NCI-H524 (cell line): ENCODE measurements at places on chromosomes 5 and 9.

DNA sequence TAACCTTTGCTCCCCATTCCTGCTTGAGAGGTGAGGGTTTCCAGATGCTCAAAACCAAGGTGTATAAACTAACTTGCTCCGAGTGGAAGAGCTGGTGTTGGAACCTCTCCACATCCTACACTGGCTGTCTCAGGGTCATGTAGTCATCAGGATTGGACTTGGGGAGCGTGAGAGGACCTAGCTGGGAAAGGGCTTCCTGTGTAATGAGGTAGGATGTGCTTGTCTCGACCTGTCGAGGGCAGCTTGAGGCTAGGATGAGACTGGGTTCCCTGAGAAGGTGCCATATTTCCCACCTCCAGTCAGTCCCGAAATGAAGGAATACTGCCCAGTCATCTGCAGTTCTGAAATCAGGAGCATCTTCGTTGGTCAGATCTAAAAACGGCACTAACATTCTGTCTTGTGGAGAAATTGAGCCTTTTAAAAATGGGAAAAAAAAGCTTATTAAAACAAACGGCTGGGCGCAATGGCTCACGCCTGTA is 1.3 kb downstream of the CCNI2 start:
- DNase-seq = no peak

- no peak for DNase-seq
Measured at GRCh38 chr9:78599926-78600325, 303.0 kb downstream of the PSAT1 start.

DNA sequence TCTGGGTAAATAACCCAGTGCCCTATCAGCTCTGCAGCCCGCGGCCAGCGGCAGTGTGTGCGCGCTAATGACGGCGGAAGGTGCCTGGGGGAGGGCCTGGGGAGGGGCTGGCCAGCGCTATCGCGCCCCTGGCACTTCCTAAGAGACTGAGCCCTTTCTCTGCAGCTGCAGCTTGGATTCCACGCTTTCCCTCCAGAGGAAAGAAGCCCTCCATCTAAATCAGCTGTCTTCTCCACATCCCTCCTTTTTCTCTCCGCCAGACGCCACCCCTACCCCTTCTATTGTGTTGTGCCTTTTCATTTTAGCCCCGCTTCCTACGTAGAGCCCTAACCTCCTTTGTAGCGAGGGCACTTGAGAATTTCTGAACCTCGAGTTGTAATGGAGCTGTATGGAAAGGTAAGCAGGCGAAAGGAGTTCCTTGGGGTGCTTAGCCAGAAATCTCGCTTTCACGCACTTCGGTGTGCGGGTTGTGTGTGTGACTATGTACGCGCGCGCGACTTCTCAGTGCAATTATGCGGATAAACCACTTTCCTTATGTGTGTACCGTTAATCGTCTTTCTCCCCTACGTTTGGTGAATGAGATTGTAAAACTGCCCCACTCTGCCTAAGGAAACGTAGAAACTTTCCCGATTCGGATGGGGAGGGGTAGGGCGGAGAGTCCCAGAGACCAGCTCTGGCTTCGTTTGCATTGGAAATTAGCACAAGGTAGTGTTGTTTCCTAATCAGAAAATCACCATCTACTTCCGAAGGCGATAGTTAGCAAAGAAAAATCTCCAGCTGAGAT is 664 bp upstream of the RAB3C start:
- peak; percentile 25 for DNase-seq

- DNase-seq = no peak
Measured at GRCh38 chr9:128208946-128209669, 5.9 kb downstream of the DNM1 start.

- no peak for DNase-seq
Measured at GRCh38 chr5:149456597-149457392, 77.7 kb upstream of the IL17B start.

GRCh38 chr5:78610163-78610583 is 38.4 kb downstream of the LHFPL2 start:
- no peak for DNase-seq

GRCh38 chr9:98576354-98576753 is 132.4 kb downstream of the GABBR2 start:
- DNase-seq = no peak

- DNase-seq = no peak
Measured at GRCh38 chr5:131541762-131542161, 93.3 kb downstream of the RAPGEF6 start.

DNA sequence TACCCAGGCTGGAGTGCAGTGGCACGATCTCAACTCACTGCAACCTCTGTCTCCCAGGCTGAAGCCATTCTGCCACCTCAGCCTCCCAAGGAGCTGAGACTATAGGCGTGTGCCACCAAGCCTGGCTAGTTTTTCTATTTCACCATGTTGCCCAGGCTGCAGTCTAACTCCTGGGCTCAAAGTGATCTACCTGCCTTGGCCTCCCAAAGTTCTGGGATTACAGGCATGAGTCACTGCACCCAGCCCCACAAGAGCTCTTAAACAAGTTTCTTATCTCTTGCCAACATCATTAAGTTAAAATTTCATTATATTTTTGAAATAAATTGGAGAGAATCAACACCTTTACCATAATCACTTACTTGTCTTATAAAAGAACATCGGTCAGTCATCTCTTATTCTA is 280.3 kb downstream of the ARHGEF28 start:
- DNase-seq = no peak

DNA sequence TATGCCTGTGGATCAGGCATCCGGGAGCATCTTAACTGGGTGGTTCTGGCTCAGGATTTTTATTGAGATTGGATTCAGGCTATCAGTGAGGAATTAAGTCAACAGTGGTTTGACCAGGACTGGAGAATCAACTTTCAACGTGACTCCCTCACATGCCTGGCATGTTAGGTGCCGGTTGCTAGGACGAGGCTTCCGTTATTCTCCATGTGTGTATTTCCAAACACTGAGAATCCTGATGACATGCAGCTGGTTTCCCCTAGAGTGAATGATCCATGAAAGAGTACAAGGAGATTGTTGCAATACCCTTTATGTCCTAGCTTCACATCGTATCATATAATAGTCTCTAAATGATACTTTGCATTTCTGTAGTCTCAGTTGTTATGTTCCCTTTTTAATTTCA is 529.2 kb downstream of the ANXA1 start:
- DNase-seq = no peak

DNA sequence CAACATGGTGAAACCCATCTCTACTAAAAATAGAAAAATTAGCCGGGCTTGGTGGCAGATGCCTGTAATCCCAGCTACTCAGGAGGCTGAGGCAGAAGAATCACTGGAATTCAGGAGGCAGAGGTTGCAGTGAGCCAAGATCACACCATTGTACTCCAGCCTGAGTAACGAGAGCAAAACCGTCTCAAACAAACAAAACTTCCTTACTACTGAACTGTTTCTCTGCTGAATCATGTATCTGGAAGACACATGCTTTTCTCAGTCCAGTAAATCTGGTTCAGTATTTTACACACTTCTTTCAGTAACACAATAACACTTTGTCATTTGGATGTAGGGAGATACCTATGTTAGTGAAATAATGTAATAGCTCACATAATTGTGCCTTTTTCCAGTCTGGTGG is 7.9 kb downstream of the TRMT10B start:
- DNase-seq = no peak

- DNase-seq = no peak
Measured at GRCh38 chr5:154236536-154237375, 46.2 kb downstream of the GALNT10 start.

DNA sequence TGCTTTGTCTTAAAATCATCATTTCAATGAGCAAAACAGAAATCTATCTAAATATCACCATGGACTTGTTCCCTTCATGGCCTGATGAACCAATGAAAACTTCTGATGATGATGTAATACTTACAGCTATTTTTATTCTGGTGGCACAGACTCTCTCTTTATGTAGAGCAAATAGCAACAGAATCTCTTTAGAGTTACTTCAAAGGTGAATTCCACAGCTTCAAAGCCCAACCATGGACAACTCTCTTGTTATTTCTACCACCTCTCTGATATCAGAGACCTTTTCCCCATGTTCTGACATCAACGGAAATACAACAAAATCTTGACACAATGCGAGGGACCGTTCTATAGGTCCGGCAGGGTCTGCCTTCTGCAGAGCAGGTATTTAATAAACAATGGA is 70.1 kb downstream of the RETREG1 start:
- DNase-seq = no peak

DNA sequence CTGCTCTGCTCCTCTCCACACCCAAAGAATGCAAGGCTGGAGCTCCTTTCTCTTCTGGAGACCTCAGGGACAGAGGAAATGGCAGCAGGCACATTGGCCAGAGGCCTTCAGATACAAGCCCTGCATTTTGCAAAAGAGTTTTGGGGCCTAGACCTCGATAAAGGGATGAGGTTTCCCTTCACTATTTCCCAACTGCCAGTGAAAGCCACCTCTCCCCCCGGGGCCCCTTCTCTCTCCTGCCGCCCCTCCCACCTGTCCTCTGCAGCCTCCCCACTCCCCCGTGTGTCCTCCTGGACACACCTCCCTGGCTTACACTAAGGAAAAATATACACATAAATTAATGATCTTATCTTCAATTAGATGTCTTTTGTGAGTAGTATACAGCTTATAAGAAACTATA is 21.3 kb upstream of the LMNB1 start:
- no peak for DNase-seq

DNA sequence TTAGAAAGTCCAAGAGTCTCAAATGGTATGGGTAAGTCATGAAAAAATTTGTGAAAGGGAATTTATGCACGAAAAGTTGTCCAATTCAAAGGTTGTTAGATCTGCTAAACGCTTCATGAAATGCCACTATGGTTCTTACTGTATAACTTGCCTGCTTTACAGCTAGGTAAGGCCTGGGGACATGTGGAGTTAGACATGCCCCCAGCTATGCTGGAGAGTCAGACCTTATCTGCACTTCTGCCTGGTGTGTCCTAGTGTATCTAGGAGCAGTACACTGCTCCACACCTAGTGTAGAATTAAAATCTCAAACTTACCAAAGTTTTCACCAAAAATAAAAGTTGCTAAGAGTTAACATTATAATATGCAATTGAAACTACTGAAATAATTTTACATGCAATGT is 136.8 kb downstream of the MAPKAP1 start:
- no peak for DNase-seq

DNA sequence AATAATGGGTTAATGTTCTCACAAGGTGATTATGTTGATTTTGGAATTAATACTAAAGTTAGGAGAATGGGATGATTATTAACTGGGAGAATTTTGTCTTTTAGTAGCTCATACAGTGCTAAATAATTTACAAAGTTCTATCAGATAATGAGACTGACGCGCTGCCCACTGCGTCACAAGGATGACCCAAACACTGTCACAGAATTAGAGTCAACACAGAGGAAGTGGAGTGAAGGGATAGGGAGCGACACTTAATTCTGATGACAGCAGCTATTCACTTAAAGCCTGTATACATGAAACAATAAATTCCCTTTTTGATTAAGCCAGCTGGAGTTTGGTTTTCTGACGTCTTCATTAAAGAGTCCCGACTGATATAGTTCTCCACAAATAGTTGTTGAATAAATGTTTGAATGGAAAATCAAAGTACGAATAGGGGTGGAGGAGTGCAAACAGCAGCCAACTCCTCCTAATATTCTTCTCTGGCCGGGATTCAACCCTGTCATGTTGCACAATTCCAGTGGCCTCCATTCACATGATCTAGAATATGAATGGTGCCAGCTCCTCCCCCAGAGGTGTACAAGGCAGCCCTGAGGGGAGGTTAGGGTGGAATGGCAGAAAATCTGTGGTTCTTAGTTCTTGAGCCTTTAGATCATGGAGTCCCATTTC is 140.3 kb downstream of the PCSK1 start:
- no peak for DNase-seq

- DNase-seq = no peak
Measured at GRCh38 chr5:171258737-171259415, 50.2 kb upstream of the TLX3 start.

DNA sequence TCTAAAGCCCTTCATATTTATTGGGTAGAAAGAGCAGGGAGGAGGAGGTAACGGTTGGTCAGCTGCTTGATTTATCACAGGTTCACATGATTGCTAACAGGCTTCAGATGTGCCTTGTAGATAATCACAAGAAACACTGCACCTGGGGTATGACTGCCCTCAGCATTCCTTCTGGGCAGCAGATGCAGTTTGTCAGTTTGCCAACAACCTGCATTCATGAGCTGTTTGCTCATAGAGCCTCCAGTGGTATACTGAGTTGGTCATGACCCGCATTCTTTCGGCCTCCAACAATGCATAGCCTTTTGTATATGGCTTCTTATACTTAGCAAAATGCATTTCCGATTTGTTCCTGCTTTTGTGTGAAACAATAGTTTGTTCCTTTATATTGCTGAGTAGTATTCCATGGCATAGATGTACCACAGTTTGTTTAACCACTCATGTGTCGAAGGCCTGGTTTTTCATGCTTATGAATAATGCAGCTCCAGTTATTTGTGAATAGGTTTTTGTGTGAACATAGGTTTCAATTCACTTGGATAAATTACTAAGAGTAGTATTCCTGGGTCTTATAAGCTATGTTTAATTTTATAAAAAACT is 83.6 kb downstream of the ARHGEF28 start:
- DNase-seq = no peak

GRCh38 chr9:121363622-121363961 is 6.5 kb downstream of the STOM start:
- no peak for DNase-seq

- DNase-seq = no peak
Measured at GRCh38 chr9:104269996-104270963, 176.2 kb downstream of the SMC2 start.

DNA sequence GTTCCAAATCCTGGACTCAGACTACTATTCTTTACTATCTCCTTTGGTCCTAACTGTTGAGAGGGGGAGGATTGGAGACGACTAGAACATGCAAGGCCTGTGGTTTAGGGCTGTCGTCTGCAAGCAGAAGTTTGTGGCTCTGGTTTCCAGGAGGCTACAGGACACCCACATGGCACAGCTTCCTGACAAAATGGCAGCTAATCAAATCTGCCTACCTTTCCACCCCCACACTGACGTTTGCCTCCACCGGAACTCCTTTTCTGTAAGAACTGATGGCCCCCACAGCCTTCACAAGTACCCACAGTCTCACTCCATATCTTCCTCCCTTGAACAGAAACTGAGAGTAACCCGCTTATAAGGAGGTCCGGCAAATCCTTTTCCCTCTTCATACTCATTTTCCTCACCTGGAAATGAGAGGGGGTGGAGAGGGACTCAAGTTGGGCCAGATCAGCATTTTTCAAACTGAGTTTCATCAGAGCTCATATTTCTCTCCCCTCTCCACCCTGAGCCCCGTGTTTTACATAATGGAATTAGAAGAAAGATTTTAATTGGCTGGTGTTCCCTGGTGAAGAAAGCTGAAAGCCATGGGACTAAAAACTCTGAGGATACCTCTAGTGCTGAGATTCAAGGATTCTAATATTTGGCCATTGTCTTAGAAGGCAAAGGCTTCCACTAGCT is 5.2 kb downstream of the SLC31A2 start:
- no peak for DNase-seq

GRCh38 chr9:88221105-88221504 is 82.8 kb upstream of the SPATA31C2 start:
- peak; percentile 9 for DNase-seq

- no peak for DNase-seq
Measured at GRCh38 chr5:172430354-172430753, 24.0 kb downstream of the SH3PXD2B start.

DNA sequence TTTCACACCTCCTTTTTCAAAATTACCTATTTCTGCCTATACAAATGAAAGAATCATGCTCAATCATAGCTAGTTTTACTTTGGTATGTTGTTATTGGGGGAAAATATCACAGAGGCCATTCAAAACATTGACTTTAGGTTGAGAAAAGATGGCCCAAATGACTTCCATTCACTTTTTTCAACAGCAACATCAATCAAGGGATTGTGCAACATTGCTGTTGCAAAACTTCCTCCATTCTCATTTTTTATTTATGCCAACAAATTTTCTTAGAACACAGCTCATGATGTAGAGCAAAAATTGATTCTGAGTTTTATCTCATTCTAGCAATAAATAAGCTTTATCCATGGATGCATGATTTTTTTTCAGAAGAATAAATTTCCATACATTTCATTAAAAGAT is 93.6 kb upstream of the RORB start:
- DNase-seq = no peak
